GM12892 (cell line): ENCODE measurements at places on chromosomes 1 and 21.

- peak; percentile 36 for DNase-seq
Measured at GRCh38 chr1:28449904-28450303, 55.9 kb upstream of the RCC1 start.

GRCh38 chr1:25875856-25876692 lies 566 bp upstream of the PAQR7 start:
- no peak for DNase-seq

- no peak for DNase-seq
Measured at GRCh38 chr1:160432371-160432786, 32.0 kb downstream of the VANGL2 start.

- DNase-seq, result no peak
Measured at GRCh38 chr1:152160576-152160975, 1.5 kb upstream of the RPTN start.

DNA sequence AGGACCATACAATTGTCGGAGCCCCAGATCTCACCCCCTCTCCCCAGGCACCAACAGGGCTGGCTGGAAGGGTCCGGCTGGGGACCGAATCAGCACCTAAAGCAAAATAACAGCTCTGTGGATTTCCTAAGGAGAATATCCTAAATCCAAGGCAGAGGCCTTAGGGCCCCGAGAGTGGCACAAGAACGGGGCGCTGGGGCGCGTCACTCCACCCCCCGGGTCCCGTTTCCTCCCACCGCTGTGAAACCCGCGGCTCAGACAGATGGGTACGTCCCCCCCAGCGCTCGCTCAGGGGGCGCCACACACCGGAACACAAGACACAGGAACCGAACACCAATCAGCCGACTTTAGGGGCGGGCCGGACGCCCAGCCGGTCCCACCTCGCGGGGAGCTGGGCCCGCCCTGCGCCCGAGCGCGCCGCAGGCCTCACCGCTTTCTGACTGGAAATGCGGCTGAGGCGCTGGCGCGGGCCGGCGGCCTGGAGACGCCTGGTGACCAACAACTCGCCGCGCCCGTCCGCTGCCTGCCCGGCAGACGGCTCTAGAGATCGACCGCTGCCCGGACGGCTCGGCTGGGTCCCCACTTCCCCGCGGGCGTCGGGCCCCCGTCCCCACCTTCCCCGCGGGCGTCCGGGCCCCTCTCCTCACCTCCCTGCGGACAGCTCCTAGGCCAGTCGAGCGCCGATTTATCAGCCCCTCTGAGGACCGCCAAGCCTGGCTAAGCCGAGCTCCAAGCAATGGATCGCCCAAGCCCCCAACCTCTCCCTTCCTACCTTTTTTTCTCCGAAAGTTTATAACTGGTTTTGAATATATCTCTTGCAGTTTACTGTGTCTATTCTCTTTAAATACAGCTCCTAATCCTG lies at the start of gene HFM1:
Gene HFM1, minus strand, starts transcription at position 687 of the 862 bp plus-strand sequence. CDS start 3,755 bp downstream, outside the sequence.
- peak; percentile 55 for DNase-seq

GRCh38 chr1:245074232-245074747 lies 80.5 kb upstream of the KIF26B start:
- DNase-seq, result no peak

DNA sequence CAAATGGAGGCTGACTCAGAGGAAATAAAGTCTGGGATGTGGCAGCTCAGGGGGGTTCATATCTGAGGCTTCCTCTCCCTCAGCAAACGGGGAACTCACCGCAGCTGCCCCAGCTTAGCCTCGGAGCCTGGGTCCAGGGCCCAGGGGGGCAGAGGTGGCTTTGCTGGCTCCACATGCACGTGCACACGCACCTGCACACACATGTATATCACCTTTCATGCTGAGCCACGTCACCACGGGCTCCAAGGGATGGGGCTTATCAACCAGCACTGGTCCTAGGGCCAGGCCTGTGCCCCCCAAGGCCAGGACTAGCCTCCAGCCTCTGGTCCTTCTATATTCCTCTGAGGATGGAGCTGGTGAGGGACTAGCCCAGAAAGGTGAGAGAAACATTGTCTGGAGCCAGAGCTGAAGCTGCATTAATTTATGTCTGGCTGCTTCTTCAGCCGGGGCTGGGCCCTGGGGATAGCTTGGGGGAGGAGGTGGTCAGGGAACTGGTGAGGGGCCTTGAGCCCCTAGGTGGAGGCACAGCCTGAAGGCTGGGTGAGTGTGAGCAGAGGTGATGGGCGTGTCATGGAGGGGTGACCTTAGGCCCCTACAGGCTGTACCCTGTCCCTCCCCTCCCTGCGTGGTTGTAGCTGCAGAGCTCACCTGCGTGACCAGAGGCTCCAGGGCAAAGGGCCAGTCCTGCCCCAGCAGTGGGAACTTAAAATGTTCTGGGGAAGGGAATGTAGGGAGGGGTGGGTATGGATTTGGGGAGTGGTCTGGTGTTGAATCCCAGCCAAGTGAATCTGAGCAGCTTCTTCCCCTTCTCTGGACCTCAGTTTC lies 520.8 kb downstream of the PTPRU start:
- DNase-seq, result no peak

DNA sequence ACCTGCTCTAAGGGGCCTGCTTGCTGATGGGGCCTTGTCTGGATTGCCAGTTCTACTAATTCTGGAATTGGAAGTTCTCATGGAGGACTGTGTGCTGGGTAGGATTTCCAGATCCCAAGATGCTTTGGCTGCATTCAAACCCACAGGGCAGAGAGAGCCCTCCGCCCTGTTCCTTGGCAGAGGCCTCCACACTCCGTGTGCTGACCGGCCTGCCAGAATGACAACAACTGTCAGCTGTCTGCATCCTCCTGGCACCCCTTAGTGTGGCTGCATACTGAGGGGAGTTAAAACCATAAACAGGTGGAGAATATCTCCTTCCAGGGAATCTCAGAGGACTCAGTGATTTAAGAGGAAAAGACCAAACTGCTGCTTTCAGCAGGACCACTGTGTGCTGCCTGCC lies 60.7 kb downstream of the ADARB1 start:
- DNase-seq, result no peak

GRCh38 chr1:234276151-234276788 lies 97.0 kb upstream of the COA6 start:
- no peak for DNase-seq

DNA sequence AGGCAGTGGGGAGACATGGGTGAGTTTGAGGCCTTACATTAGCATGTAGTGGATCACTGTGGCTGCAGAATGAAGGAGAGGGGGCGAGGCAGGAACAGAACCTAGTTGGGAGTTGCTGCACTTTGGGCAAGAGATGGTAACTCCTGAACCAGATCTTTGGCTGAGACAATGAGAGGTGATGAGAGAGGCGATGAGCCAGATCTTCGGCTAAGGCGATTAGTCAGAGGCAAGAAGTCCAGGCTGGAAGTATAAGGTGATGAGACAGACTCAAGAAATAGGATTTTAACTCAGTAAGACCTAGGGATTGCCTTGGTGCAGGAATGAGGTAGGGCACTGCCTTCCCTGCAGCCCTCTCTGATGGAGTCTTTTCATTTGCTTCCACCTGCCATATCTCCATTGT lies 9.1 kb upstream of the ARTN start:
- DNase-seq, result no peak
